Lung microvascular endothelial cell (primary cell): ENCODE measurements at places on chromosomes 5 and 9. TPM values are rescaled to one million over a fixed set of nuclear protein-coding genes. Genes with fewer than 3 reads are reported as not detected.

Gene LECT2
- total RNA-seq: not detected in 2 replicates

Gene ANKRD31
- not detected in 2 replicates for total RNA-seq

Gene NIPSNAP3A
- total RNA-seq: 33.9 and 41.2 TPM in 2 replicates

Gene RELL2
- total RNA-seq: 5.6 and 6.1 TPM in 2 replicates

Gene CTXN3
- not detected in 2 replicates for total RNA-seq

Gene HMCN2
- under 0.01 TPM in 1 of 2 replicates, not detected in the other for total RNA-seq
